ENCODE measurements at places on chromosomes 1 and 21. TPM values are rescaled to one million over a fixed set of nuclear protein-coding genes. Genes with fewer than 3 reads are reported as not detected.

GRCh38 chr1:80369780-80370179, 1363.2 kb upstream of the ADGRL4 start:
- no peak for DNase-seq
- H3K4me1 ChIP-seq: no peaks in the 10 kb centered on the region
- no peak overlapping the region for H3K4me3 ChIP-seq
- H3K27me3 ChIP-seq: no peaks in the 10 kb centered on the region
- H3K27ac ChIP-seq: no peak overlapping the region

RNF186 gene
- total RNA-seq: 9.2 TPM

DNA sequence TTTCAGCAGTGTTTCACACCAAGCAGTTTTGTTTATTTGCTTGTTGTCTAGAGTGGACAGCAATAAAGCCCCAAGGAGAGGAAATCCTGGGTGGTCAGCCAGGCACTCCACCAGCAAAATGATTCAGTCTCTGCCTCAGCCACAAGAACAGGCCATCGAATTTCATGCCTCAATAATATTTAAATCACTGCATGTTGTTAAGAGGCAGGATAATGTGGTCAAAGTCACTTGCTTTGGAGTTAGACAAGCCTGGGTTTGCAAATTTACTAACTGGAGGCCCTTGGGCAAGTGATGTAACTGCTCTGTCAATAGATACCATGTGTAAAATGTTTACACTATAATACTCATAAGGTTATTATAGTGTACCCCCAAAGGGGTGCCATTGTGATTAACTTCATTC, 349.6 kb downstream of the LMO4 start:
- no peak overlapping the region for H3K27ac ChIP-seq
- H3K36me3 ChIP-seq: no peaks in the 10 kb centered on the region
- H3K4me3 ChIP-seq: no peak overlapping the region
- no peaks in the 10 kb centered on the region for H3K27me3 ChIP-seq
- no peak for DNase-seq
- no peaks in the 10 kb centered on the region for H3K4me1 ChIP-seq

DNA sequence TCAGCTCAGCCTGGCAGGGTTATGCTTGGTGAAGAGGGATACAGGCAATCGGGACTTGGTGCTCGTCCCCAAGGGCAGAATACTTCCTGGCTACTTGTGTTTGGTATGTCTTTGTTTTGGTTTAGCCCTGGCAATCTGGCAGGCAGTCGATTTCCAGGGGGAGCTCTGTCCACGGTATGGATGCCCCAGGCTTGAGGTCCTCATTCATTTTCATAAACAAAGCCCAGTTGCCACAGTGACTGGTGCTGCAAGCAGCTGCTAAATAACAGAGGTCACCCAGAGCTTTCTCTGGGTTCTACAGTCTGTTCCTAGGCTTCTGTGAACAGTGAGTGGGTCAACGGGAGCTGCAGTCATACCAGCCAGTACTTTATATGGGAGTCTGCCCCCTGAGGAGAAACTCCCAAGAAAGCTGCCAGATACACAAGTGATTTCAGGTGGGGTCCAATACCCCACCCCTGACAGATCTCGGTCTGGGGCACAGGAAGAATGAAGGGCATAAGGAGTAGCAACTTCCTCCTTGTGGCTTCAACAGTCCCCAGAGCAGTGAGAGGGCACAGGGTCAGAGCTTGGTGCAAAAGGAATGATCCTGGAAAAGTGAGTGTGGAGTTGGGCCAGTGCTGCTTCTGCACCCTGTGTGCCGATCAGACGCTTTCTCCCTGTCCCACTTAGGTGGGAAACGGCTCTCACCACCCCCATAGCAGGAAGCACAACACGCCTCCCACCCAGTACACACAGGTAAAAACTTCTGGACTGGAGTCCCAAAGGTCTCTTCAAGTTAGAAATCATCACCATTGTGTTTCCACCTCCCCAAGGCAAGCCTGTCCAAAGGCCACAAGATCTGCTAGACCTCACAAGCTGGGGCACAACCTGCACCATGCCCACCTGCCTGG, 55.5 kb downstream of the TGFBR3 start:
- DNase-seq: peak; percentile 82
- H3K4me3 ChIP-seq: no peak overlapping the region
- H3K27ac ChIP-seq: peak overlapping the region; percentile 83
- peaks cover 63% of the 10 kb centered on the region for H3K4me1 ChIP-seq

PTGFR gene
- 1.0 TPM for total RNA-seq

GNG5 gene
- 28.0 TPM for total RNA-seq

DNA sequence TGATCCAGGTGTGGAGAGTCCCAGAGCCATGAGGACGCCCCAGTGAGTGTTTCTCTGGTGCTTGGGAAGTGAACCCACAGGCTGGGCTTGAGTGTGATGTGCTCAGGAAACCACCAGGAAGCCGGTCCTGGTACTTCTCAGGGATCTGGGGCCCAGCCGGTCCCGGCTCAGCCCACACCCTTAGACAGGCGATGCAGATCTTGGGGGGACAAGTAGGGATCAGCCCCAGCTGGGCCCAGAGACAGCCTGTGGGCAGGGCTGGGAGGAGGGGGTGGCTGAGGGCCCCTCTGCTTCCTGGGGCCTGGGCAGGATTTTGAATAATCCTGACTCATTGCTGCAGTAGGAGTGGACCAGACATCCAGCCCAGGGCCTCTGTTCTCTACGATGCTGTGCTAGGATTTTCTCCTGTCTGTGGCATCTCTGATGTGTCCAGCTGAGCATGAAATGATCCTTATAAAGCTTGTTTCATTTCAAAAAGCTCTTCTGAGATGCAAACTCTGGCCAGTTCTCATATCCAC, 698.0 kb downstream of the PTPRU start:
- no peak overlapping the region for H3K27ac ChIP-seq
- no peak for DNase-seq
- H3K4me3 ChIP-seq: no peak overlapping the region

DNA sequence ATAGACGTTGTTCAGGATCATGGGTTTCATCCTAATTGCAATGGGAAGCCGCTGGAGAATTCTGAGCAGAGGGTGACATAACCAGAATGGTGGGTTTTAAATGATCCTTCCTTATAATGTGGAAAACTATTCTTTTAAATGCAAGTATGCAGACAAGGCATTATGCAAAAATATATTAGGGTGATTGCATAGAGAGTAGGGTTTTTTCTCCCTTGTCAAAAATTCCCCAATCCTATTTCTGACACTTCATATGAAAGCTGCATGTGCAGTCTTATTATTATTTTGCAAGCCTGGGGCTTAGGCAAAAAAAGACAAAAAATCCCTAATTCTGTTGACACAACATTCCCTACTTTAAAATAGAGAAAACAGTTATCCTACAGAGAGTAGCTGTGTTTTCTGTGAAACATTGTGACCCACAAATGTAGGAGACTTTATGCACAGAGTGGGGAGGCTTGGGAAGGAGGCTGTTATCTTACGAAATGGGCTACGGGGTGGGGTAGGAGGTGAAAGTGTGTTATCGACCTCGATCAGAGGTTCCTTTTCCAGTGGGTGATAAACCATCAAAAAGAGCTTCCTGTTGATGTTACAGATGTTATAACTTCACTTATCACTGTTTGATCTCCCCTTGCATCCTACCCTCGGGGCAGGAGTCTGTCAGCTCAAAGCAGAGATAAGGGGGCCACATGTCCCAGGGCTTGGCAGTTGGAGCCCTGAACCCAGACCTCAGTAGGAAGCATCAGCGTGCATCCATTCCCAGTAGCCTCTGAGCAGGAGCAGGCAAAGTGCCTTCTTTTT, 27.2 kb downstream of the RHEX start:
- no peaks in the 10 kb centered on the region for H3K36me3 ChIP-seq
- H3K27ac ChIP-seq: no peak overlapping the region
- H3K4me3 ChIP-seq: no peak overlapping the region
- H3K4me1 ChIP-seq: no peaks in the 10 kb centered on the region

SMCP gene
- total RNA-seq: not detected

DNA sequence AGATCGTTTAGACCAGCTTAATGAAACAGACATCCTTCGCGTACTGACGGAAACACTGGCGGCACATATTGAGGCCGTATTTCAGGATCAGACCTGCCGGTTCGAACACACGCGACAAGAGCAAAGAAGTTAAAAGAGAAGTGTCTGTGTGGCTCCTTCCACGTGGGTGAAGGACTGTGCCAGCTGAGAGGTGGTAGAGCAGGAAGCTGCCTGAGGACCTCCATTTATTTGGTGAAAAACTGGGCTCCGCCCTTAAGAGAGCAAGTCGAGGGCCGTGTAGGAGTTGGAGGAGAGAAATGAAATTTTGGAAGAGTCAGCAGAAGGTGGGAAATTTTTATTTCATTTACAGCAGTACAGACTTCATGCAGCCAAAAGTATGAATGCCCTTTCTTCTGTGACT, 38.8 kb upstream of the ADORA3 start:
- no peak for DNase-seq
- no peaks in the 10 kb centered on the region for H3K4me1 ChIP-seq
- no peaks in the 10 kb centered on the region for H3K27me3 ChIP-seq
- H3K27ac ChIP-seq: no peak overlapping the region
- H3K4me3 ChIP-seq: no peak overlapping the region
- H3K36me3 ChIP-seq: no peaks in the 10 kb centered on the region

GRCh38 chr1:206898089-206898914, 1.1 kb downstream of the IL24 start:
- no peak for DNase-seq
- H3K36me3 ChIP-seq: no peaks in the 10 kb centered on the region
- H3K27ac ChIP-seq: no peak overlapping the region
- H3K4me3 ChIP-seq: no peak overlapping the region
- peaks cover 10% of the 10 kb centered on the region for H3K4me1 ChIP-seq
- H3K27me3 ChIP-seq: no peaks in the 10 kb centered on the region

All from body of pancreas (tissue), 4 donors.